ENCODE measurements at places on chromosomes 7 and 10.

- peak; percentile 57 for DNase-seq
Observed at GRCh38 chr10:132946806-132947546, 4.6 kb upstream of the CFAP46 start.

- peak; percentile 39 for DNase-seq
Observed at GRCh38 chr7:111730476-111731300, 168.4 kb upstream of the IMMP2L start.

DNA sequence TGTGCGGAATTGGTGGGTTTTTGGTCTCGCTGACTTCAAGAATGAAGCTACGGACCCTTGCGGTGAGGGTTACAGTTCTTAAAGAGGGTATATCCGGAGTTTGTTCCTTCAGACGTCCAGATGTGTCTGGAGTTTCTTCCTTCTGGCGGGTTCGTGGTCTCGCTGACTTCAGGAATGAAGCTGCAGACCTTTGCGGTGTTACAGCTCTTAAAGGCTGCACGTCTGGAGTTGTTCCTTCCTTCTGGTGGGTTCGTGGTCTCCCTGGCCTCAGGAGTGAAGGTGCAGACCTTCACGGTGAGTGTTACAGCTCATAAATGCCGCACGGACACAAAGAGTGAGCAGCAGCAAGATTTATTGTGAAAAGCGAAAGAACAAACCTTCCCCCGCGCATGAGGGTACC is 670.7 kb downstream of the CNTNAP2 start:
- no peak for DNase-seq

DNA sequence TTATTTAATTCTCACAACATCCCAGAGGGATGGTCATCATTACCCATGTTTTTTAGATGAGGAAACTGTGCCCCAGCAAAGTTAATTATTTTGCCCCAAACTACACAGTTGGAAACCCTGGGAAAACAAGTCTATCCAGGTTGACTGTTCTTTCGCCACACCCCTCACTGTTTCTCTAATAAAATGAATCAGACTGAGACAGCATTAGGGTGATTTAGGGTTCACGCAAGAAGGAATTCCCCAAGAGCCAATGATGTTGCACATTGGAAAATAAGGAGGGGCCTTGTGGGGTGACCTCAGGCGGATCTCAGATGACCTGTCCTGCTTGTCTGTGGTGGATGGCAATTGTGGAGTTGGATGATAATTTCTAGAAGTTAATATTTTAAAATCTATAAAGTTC is 135.7 kb upstream of the TBX20 start:
- no peak for DNase-seq

GRCh38 chr10:54120806-54121205 is 680.2 kb downstream of the PCDH15 start:
- DNase-seq, result no peak

DNA sequence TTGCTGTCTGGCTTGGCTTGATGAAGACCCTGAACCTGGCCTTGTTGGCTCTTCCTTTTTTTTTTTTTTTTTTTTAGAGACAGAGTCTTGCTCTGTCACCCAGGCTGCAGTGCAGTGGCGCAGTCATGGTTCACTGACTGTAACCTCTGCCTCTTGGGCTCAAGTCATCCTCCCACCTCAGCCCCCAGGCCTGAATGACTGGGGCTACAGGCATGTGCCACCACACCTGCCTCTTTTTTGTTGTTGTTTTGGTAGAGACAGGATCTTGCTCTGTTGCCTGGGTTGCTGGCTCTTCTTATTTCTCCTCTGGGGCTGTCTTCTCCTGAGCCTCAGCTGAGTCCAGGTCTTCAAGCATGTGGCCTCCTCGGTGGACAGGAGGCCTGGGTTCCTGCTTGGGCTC is 44.7 kb downstream of the PRF1 start:
- no peak for DNase-seq

DNA sequence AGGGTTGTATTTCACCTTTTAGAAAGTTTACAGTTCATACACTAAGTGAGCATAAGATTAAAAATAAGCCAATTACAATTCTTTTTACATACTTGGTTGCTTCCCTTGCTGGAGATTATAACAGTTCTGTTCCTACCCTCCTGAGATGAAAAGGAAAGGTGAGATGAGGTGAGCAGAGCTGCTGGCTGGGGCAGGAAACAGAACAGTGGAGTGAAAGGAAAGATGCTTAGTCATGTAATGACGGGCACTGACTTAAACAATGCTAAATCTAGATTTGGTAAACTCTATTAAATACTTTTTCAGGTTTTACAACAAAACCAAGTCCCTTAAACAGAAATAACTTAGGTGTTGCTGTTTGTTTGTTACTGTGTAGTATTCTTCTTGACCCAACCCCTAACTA is 19.9 kb upstream of the ZEB1 start:
- DNase-seq, result no peak

DNA sequence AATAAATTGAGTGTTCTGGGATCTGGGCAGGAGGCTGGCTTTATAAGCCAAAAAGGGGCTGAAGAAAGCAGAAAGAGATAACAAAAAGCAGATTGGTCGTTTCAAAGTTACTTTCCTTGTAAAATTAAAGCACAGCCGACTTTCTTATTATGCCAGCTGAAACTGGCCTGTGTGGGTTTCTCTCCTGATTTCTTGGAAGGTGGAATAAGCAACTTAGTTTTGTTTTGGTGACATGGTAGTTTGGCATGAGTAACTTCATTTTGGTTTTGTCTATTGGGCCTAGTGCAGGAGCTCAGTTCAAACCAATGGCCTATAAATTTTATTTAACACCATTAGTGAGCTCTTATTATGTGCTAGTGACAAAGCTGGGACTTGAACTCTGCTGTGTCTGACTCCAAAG is 13.2 kb upstream of the DNAJC12 start:
- no peak for DNase-seq

DNA sequence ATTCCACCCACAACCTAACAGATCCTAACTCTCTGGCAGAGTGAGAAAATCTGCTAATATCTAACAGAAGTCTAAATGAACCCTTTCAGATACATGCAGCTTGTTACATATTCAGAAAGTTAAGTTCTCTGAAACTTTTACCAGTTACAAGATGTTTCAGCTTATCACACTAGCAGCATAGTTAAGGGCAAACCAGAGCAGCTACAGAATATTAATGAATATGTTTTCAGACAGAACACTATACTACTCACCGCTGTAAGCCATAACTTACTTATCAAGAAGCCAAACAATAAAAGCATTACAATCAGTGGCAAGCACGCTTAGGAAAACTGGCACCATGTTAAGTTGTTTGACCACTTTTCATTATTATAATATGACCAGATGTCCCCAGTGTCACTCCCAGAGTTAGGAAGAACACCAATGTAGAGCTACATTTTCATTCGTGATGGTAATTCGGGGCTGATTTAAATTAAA is 2.7 kb downstream of the ITGB1 start:
- no peak for DNase-seq

- DNase-seq, result no peak
Observed at GRCh38 chr7:133910761-133911160, 216.4 kb upstream of the LRGUK start.

DNA sequence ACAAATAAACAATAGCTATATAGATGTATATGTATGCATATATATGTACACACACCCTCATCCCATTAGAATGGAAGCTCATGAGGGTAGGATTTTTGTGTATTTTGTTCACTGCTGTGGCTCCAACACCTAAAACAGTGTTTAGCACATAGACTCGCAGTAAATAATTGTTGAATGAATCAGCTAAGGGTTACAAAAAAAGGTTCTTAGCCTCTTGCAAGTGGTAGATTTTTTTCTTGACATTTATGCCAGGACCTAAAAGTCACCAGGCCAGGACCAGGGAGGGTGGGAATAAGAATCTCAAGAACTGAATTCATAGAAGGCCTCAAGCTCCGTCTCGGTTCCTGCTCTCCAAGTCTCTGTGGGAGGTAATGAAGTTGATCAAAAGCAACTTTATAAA is 82.5 kb upstream of the CAPZA2 start:
- DNase-seq, result no peak

- no peak for DNase-seq
Observed at GRCh38 chr10:49621561-49621960, 7.7 kb downstream of the CHAT start.

- no peak for DNase-seq
Observed at GRCh38 chr10:94439275-94439861, 37.0 kb downstream of the TBC1D12 start.

- no peak for DNase-seq
Observed at GRCh38 chr10:80579849-80580637, 42.3 kb downstream of the SH2D4B start.

DNA sequence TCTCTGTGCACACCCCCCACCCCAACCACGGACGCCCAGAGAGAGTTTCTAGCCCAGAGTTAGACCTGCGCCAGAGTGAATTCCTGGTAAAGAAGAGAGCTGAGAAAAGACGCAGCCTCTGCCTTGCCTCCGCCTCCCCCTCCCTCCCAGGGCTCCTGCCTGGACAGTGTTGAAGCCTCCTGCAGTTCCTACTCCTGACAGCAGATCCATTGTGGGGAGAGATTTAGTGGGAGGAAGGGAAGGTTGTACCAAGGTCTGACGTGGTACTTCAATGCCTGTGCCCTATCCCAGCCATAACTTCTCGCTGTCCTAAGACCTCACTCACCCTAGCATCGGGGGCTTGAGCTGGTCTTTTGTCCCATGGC is 952 bp downstream of the SRRM3 start:
- DNase-seq, result no peak

DNA sequence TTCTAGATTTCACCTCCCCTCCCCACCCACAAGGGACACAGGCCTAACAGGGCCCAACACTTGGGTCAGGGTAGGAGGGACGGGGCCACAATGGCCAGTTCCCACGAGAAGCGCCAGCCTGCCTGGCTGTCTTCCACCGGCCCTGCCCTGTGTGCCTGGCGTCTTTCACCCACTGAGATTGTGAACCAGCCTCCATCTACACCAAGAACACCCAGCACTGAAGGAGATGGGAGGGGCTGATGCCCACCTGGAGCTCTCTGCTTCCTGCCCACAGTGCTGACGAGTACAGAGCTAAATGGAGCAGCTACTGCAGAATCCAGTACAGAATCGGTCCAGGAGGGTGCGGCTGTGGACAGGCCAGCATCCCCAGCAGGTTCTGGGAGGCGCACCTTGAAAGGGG is 2.4 kb upstream of the ASIC3 start:
- no peak for DNase-seq

DNA sequence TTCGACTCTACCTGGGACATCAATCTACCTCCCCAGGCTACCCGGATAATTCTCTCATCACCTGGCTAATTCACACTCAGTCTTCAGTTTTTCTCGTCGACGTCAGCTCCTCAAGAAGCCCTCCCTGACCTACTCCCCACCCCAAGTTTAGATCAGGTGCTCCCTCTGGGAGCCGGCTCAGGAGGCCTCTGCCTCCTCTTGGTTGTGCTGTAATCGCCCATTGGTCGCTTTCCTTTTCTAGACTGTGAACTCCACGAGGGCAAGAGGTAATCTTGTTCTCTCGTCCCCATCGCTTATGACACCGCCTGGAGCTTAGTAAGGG is 461 bp upstream of the WIPF3 start:
- DNase-seq, result no peak

DNA sequence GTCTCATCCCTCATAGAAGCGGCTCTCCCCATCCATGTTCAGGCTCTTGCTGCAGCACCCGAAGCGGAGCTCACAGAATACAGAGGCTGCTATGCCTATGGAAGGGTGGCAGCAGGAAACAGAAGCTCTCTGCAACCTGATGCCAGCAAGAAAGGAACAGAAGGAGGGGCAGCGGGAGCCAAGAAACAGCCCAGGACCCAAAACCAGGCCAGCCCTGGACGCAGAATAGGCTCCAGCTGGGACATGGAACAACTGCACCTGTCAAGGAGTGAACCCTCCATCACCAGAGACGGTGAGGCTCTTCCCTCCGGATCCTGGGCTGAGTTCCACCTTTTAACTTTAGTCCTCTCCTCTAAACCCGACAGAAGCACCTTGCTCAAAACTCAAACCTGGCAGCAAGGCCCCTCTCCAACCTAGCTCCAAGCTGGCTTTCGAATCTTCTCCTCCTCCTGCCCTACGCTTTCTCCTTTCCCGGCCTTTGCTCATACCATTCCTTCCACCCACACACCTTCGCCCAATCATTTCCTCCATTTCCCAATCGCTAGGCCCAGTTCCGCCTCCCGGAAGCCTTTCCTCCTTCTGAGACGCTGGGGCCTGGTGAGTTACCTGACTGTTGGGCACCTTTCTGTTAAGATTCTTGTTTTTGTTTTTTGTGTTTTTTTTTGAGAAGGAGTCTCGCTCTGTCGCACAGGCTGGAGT is 122.8 kb upstream of the ZNF92 start:
- no peak for DNase-seq

DNA sequence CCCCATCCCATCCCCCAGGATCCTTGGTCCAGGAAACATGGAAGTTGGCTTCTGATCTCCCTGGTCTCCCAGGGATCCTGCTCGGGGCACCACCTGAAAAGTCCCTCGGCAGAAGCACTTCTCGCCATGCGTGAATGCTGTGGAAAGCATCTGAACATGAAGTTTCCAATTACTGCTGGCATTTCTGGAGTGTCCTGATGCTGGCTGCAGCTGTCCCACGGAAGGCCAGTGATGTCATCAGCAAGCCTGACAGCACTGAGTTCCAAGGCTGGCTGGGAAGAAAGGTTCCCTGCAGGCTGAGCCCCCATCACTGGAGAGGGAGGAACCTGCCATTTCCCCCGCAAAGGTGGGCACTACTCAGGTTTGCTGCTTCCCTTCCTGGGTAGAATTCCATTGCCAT is 71.4 kb downstream of the KCNMA1 start:
- no peak for DNase-seq

GRCh38 chr10:117819304-117819703 is 227.4 kb downstream of the RAB11FIP2 start:
- no peak for DNase-seq

- no peak for DNase-seq
Observed at GRCh38 chr7:42688056-42688371, 223.9 kb downstream of the C7orf25 start.

DNA sequence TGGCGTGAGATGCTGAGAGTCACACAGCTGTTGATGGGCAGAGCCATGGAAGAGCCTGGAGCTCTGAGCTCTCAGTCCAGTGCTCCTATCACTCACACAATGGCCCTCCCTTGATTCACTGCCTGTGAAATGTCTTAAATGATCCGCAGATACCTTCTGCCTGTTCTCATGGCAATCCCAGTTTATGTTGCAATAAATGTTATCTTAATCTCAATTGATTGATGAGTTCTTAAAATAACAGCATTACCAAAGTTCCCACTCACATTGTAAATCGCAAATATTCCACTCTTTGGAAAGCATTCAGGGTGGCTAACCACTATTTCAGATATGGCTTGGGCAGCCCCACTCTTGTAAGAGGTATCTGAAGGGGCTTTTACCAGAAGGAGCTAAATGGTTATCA is 865.5 kb downstream of the LRMDA start:
- no peak for DNase-seq

DNA sequence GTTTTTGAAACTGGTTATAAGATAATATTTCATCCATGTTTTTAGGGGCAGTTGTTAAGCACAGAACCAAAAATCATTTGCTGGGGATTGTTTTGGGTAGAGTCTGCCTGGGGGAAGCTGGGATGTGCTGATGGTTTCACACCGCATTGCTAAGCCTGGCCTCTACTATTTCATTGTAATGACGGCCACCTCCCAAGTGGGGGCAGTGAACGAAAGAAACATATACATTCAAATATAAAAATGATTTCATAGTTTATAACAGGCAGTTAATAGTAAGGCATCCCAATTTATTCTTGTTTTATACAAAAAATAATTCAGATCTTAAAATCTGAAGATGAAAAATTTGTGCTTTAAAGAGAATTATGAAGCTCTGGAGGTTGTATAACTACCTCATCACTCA is 750.8 kb downstream of the REEP3 start:
- DNase-seq, result no peak
